ENCODE measurements at places on chromosomes 12 and 14. TPM values are rescaled to one million over a fixed set of nuclear protein-coding genes. Genes with fewer than 3 reads are reported as not detected.

- DNase-seq = no peak
Measured at GRCh38 chr12:68805592-68806120, 2.3 kb upstream of the MDM2 start.

DNA sequence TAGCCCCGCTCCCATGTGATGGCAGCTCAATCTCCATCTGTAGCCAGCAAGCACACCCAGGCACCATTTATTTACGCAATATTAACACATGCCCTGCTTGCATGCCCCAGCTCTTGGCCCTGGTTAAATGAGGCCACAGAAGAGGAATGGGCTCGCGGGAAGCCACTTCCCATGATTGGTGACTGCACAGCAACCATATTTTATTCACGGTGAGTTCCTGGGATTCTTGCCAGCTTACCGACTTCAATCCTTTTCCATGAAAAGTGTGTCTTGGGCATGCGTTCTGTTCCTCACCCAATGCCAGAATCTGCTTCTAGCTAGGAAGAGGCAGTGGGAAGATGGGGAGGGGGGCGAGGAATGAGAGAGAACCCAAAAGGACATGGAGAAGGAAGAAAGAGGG is 54.7 kb downstream of the PITPNM2 start:
- DNase-seq = no peak

- DNase-seq = peak; percentile 33
Measured at GRCh38 chr12:115398311-115398781, 714.4 kb upstream of the TBX3 start.

DNA sequence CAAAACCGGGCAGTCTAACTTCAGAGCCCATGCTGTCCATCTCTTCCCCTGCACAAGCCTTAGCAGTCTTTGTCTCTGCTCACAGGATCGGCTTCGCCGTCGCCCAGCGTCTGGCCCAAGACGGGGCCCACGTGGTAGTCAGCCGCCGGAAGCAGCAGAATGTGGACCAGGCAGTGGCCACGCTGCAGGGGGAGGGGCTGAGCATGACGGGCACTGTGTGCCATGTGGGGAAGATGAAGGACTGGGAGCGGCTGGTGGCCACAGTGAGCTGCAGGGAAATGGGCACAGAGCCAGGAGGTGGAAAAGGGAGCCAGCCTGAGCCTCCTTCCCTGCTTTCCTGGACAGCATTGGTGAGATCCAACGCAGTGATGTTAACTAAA is 14.2 kb upstream of the CARMIL3 start:
- peak; percentile 77 for DNase-seq

GRCh38 chr12:3076730-3077571 is at the start of gene TSPAN9:
Gene TSPAN9 (plus strand): TSS chr12:3077379. CDS start chr12:3201194, 123,815 bp downstream.
- peak; percentile 69 for DNase-seq

GRCh38 chr14:31362746-31363145 is 57.6 kb downstream of the HEATR5A start:
- no peak for DNase-seq

GRCh38 chr12:22088886-22089285 is 42.9 kb downstream of the CMAS start:
- no peak for DNase-seq

DNA sequence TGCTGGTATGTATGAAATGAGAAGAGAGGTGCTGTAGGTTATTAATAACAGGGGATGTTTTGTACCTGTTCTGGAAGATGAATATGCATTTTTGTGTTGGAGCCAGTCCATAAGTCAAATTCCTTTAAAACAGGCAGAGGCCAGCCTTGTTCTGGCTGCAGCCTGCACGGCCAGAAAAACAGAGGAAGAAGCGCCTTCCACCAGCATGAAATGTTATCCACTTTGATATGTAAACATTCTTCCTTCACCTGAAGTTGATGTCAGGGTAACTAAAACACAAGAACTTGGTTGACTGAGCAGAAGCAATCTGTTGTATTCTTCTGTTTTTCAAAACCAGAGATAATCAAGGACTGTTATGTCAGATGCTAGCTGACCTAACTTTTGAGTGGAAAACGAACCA is 237.9 kb upstream of the PLEKHG7 start:
- DNase-seq = no peak

GRCh38 chr12:79737875-79738718 is 47.3 kb upstream of the PAWR start:
- DNase-seq = peak; percentile 85

DNA sequence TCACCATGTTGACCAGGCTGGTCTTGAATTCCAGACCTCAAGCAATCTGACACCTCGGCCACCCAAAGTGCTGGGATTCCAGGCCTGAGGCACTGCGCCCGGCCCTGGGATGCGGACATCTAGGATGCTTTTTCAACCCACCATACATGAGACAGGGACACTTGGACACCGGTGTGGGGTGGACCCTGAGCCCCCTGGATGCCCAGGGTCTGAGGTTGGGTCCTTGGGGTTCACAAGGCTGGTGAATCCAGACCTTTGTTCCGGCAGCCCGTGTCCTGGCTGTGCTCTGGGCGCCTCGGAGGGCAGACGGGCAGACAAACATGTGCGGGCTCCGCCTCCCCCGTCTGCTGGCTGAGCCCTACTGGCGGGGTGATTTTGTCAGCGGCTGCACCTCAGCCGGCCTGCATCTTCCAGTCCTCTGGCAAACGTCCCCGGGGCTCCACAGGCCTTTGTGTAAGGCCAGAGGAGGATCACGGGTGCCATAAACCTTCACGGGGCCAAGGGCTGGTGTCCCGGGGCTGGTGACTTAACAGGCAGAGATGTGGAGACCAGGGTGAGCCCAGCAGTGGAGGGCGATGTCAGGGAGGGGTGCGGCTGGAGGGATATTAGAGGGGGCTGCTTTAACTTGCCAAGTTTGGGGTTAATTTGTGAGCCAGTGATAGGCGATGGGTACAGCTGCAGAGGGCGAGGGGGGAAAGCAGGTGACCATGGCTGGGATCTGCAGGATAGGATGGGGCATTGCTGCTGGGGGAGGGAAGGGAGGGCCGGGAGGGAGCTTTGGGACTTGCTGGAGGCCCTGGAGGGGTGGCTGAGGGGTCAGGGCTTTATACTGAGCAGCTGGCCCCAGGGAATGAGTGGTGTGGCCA is 5.8 kb downstream of the ASPG start:
- DNase-seq = peak; percentile 38

- DNase-seq = no peak
Measured at GRCh38 chr14:63654346-63654745, 12.7 kb upstream of the WDR89 start.

DNA sequence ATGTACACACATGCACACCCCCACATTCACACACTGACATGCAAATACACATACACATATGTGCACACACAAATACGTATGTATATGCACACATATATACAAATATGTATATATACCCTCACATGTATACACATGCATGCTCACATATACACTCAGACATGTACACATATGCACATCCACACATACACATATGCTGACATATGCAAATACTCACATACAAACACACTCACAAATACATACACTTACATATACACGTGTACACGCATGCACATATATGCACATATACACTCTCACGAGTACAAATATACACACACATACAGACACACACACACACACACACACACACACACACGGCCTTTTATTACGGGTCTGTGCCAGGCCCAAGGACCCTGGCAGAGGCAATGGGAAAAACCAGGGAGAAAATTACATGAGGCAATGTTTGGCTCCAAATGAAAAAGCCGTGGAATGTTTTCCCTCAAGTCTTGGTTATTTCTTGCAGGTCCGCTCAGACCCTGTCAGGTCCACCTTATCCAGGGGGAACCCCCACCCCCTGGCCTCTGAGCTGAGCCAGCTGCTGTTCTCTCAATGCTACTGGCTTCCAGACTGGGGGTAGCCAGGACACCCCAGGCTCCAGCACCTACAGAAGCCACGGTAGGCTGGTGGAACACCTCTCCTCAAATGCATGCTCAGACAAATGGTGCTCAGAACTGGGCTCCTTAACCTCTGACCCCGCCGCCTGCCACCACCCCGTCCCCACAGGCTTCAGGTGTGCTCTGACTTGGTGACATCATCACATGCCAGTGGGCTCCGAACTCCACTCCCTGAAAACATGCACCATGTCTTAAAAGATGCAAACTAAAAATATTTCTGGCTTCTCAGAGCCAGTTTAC is 54.7 kb downstream of the BCL11B start:
- no peak for DNase-seq

DNA sequence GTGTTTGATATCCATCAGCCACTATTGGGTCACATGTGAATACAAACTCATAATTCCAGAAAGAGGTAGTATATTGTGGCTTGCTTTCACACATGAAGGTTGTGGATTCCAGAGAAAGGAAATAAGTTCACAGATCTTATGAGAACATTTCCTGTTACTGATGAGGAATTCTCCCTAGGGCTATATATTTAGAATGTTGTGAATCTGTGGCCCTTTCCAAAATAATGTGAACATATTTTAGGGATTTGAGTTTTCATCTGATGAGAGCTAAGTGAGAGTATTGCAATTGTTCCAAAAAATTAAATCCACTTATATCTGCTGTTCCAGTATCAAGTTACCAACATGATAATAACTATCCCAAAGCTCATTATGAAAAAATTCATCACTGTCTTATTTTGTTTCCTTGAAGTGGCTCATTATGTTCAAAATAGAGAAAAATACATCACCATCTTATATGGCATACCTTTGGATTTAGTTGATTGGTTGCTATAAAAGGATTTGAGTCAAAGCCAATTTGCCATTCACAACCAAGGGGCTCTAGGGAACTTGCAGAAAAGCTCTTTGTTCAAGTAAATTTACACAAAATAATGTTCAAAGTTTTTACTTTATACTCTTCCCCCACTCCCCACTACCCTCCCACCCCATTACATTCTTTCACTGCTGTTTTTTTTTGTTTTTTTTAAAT is 76.3 kb downstream of the MYRFL start:
- no peak for DNase-seq

- no peak for DNase-seq
Measured at GRCh38 chr14:45135156-45135555, 574 bp upstream of the FANCM start.

- peak; percentile 21 for DNase-seq
Measured at GRCh38 chr14:104249706-104250105, 111.3 kb downstream of the KIF26A start.

GRCh38 chr12:57456737-57457490 is 1.8 kb downstream of the INHBE start:
- no peak for DNase-seq

GRCh38 chr14:90820958-90821357 is 4.7 kb upstream of the TTC7B start:
- peak; percentile 46 for DNase-seq

DNA sequence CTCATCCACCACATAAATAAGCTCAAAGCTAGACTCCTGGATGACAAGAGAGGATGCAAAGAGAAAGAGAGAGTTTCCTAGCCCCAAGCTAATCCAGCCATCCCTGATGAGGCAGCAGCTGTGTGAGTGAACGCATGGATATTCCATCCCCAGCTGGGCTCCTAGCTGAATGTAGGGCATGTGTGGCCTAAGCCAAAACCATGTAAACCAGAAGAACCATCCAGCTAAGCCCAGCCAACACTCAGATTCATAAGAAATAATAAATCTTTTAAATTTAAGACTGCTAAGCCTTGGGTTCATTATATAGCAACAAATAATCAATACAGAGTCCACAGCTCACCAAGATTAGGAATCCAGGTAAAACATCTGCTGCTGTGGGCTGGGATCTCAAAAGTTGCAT is 94.3 kb downstream of the TNFAIP2 start:
- no peak for DNase-seq

DNA sequence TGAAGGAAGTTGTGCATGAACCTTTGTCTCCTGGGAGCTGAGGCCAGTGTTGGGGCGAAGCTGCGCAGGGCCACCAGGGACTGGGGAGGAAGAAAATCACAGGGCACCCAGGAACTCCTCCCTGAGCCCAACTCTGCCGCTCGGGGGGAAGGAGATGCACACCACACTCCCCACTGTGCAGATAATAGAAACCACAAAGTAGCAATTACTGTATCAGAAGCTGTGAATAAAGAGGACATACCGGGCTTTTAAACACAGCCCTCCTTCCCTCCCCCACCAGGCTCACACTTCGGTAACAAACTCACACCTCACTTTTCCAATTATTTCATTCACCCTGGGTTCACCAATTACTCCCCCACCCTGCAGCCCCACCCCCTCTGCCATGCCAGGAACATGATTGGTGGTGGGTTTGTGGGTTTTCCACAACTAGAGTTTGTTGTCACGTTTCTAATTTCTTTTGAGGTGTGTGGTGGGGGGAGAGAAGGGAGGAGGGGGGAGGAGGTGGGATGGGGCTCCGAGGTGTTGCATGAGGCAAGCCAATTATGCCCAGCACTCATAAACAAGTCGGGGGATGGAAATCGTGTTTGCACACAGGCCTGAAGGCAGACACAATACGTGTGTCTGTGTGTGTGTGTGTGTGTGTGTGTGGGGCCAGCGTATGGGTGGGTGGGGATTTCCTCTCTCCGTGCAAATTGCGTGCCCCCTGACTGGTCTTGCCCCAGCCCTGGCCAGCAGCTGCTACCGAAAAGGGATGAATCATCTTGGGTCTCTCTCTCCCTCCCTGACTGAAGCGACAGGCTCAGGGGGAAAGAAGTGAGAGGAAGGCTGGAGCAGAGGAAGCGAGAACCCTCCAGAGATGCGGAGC is 103.3 kb downstream of the RBM19 start:
- DNase-seq = no peak

DNA sequence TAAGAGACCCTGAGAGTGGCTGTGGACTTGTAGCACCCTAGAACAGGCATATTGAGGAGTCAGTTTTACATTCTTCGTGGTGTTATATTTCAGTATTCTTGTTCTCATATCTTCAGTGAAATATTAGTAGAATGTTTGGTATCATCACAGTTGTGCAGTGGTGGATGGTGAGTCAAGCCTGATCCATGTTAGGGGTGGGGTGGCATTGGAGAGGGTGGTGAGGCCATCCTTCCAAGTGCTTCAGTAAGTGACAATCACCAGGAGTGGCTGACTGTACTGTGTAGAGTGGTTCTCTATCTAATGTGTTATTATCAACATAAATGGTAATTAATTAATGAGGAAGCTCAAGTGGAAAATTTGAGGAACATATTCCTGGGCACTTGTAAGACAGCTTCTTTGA is 197.7 kb upstream of the SLC16A7 start:
- DNase-seq = no peak

GRCh38 chr14:66493750-66494149 is 7.6 kb downstream of the CCDC196 start:
- no peak for DNase-seq

- DNase-seq = no peak
Measured at GRCh38 chr12:106288494-106289195, 13.9 kb upstream of the TCP11L2 start.

- DNase-seq = no peak
Measured at GRCh38 chr14:62428429-62429203, 616.6 kb downstream of the KCNH5 start.

GRCh38 chr12:132367071-132367851 is 37.9 kb upstream of the GALNT9 start:
- DNase-seq = no peak

GRCh38 chr12:130214686-130215395 is 52.6 kb downstream of the FZD10 start:
- no peak for DNase-seq

The OR6C70 gene
- not detected for total RNA-seq

The SAMD15 gene
- total RNA-seq = 0.66 TPM

The RARG gene
- total RNA-seq = 10.7 TPM

The TEAD4 gene
- total RNA-seq = 4.6 TPM

The RAB15 gene
- 46.1 TPM for total RNA-seq

The C3AR1 gene
- total RNA-seq = 12.5 TPM

The ACSS3 gene
- total RNA-seq = 6.4 TPM

The TRHDE gene
- total RNA-seq = 11.2 TPM

The KIF26A gene
- total RNA-seq = 7.7 TPM

The COA8 gene
- 29.3 TPM for total RNA-seq

The ARHGEF40 gene
- 47.8 TPM for total RNA-seq

The RND1 gene
- total RNA-seq = 1.1 TPM

The TMCC3 gene
- total RNA-seq = 92.0 TPM

The AJUBA gene
- 4.7 TPM for total RNA-seq

The PRB2 gene
- total RNA-seq = not detected
